Thoracic aorta (tissue), 2 donors: ENCODE measurements at places on chromosomes 13 and 19. TPM values are rescaled to one million over a fixed set of nuclear protein-coding genes. Genes with fewer than 3 reads are reported as not detected.
A peak's percentile ranks its signal among the peaks of the same experiment; 100 is the strongest.

DNA sequence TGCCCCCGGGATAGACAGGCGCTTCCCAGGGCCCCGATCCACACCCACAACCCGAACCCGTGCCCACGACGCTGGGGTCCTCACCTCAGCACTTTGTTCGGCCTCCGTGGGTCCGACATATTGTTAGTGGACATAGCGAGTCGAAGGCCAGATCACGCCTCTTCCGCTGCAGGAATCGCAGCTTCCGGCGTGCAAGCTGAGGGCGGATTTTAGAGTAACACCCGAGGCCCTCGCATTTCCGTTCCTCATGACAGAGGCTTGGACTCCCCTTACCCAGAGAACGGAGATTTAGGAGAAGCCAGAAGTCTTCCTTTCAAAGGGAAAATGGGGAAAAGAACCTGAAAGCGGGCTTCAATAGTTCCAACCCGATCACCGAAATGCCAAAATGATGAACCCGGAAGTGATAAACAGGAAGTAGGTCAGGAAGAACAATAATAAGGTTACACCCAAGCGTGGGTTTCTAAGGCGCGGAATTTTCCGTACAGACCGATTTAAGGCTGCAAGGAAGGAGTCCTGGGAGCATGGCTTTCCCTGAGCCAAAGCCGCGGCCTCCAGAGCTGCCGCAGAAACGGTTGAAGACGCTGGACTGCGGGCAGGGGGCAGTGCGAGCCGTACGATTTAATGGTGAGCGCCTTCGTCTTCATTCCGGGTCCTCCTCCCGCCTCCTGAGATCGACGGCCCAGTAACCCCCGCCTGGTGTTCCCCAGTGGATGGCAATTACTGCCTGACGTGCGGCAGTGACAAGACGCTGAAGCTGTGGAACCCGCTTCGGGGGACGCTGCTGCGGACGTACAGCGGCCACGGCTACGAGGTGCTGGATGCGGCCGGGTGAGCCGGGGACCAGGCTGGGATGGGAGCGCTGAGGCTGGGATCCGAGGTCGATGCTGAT is 2.9 kb downstream of the WDR83 start:
- H3K4me1 ChIP-seq = peaks cover 43% of the 10 kb centered on the region
- DNase-seq = no peak
- H3K4me3 ChIP-seq = peak overlapping the region; percentile 84
- peaks cover 10% of the 10 kb centered on the region for H3K36me3 ChIP-seq

DNA sequence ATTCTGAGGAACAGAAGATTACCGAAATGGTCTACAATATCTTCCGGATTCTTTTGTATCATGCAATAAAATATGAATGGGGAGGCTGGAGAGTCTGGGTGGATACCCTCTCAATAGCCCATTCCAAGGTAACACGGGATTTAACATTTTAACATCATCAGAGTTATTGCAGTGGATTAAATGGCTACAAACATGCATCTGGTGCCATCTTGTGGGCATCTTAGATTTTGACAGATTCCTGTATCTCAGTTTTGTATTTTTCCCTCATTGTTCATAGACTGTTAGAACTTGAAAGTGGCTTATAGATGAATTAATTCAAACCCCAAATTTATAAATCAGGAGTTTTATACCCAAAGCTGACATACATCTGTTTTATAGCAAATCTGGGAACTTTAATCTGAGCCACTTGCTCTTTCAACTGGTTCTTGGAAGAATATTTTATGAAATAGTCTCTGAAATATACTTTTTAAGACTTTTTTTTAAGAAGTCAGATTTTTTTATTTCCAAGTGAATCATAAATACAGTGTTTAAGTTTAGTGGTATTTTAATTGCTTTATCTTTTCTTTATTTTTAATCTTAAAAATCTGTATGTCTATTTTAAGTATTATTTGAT is 215.2 kb downstream of the NBEA start:
- H3K36me3 ChIP-seq = no peaks in the 10 kb centered on the region
- H3K4me1 ChIP-seq = no peaks in the 10 kb centered on the region
- no peaks in the 10 kb centered on the region for H3K27me3 ChIP-seq
- no peak overlapping the region for H3K27ac ChIP-seq
- no peak overlapping the region for H3K4me3 ChIP-seq

GRCh38 chr13:36766295-36766694 is 52.7 kb upstream of the RFXAP start:
- H3K4me1 ChIP-seq = no peaks in the 10 kb centered on the region
- no peak overlapping the region for H3K27ac ChIP-seq
- no peak for DNase-seq
- H3K4me3 ChIP-seq = no peak overlapping the region

GRCh38 chr13:44267203-44267602 is 106.4 kb upstream of the SERP2 start:
- no peaks in the 10 kb centered on the region for H3K36me3 ChIP-seq
- no peak for DNase-seq
- H3K4me1 ChIP-seq = peaks cover 51% of the 10 kb centered on the region
- H3K4me3 ChIP-seq = no peak overlapping the region
- H3K27ac ChIP-seq = peak overlapping the region; percentile 55

- no peaks in the 10 kb centered on the region for H3K36me3 ChIP-seq
- H3K4me3 ChIP-seq = peak overlapping the region; percentile 14
- no peak for DNase-seq
- no peak overlapping the region for H3K27ac ChIP-seq
- peaks cover 11% of the 10 kb centered on the region for H3K4me1 ChIP-seq
- no peaks in the 10 kb centered on the region for H3K27me3 ChIP-seq
Measured at GRCh38 chr13:44403461-44404056, 29.9 kb downstream of the SERP2 start.

DNA sequence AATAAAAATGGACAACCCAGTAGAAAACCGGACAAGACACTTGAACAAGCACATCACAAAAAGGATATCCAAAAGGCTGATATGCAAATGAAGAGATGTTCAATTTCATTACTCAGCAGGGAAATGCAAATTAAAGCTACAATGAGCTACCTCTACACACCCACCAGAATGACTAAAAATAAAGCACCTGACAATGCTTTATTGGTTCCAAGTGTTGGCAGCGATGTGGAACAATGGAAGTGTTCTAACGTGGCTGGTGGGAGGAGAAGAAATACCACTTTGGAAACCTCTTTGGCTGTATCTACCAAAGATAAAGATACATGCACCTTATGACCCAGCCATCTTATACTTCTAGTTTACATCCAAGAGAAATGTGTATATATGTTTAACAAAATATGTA is 3.7 kb upstream of the ACP7 start:
- H3K4me3 ChIP-seq = no peak overlapping the region
- peaks cover 7% of the 10 kb centered on the region for H3K4me1 ChIP-seq
- H3K27ac ChIP-seq = no peak overlapping the region
- H3K27me3 ChIP-seq = no peaks in the 10 kb centered on the region

DNA sequence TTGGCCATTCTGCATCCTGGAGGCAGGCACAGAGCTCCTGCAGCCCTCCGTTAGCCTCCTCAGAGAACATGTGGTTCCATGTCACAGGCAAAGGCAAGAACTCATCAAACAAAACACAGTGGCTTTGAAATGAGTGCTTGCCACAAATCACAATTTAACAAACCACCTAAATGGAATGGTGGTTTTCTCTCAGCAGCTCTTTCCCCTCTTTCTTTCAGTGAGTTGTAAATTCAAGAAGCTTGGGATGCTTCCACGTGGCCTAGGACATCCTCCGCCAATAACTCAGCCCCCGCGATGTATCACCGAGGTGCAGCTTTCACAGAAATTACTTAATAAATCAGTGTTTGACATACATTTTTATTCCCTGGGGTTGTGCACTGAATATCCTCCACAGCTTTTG is 65.4 kb upstream of the RFC3 start:
- H3K4me3 ChIP-seq = no peak overlapping the region
- H3K27me3 ChIP-seq = no peaks in the 10 kb centered on the region
- no peaks in the 10 kb centered on the region for H3K4me1 ChIP-seq

GRCh38 chr13:28089065-28089464 is 11.3 kb downstream of the FLT3 start:
- H3K4me3 ChIP-seq = no peak overlapping the region
- no peaks in the 10 kb centered on the region for H3K36me3 ChIP-seq
- H3K4me1 ChIP-seq = no peaks in the 10 kb centered on the region
- DNase-seq = no peak
- H3K27ac ChIP-seq = no peak overlapping the region

- H3K4me1 ChIP-seq = no peaks in the 10 kb centered on the region
- no peak overlapping the region for H3K4me3 ChIP-seq
- no peaks in the 10 kb centered on the region for H3K36me3 ChIP-seq
Measured at GRCh38 chr19:28934631-28935030, 278.3 kb downstream of the UQCRFS1 start.

CEACAM1 gene
- 4.6 TPM for total RNA-seq
